CD4-positive, alpha-beta T cell treated with Interleukin-6 at 100 ng/mL for 8 hours (primary cell): ENCODE measurements at places on chromosomes 12 and 14.

DNA sequence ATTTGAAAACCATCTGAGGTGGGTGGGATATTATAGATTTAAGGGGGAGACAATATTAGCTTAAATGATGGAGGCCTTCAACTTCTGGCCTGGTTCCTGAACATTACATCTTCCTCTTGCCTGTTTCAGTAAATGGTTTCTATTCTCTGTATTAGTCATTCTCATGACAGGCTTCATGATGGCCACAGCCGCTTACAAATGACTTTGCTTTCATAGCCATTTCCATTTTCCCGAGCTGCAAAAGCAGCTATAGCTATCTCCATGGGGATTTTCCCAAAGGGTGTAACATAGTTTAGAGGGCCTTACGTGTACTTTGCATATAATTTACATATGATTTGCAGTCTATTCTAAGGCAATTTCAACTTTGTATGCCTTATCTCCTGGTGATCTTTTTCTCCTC lies 121.8 kb downstream of the NRXN3 start:
- DNase-seq: no peak

DNA sequence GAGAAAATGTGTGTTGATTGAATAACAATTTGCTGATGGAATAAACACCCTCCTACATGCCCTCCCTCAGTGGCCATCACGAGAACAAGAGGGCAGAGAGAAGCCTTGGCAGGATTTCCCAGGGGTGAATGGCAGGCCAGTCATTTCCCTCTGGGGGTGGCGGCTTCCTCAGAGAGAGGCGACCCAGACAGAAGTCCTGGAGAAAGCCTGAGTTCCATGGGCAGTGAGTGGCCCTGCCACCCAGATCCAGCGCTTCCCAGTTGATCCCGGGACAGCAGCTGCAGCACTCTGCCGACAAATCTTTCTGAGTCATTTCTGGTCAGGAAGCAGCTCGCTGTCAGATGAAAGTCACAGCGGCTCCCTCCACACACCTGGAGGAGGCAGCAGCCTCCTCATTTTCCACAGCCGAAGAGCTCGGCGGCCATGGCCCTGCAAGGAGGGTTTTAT lies 123.0 kb downstream of the SCARB1 start:
- DNase-seq: no peak

GRCh38 chr14:104749111-104749649 lies 3.8 kb upstream of the SIVA1 start:
- DNase-seq: no peak

- no peak for DNase-seq
Observed at GRCh38 chr12:50258167-50258551, 25.2 kb downstream of the LIMA1 start.

GRCh38 chr12:123038966-123039365 lies 58.5 kb downstream of the ARL6IP4 start:
- DNase-seq: no peak

GRCh38 chr14:41549282-41549681 lies 57.4 kb upstream of the LRFN5 start:
- DNase-seq: no peak

GRCh38 chr14:63890553-63890952 lies 37.7 kb downstream of the SYNE2 start:
- no peak for DNase-seq

GRCh38 chr12:32292151-32292550 lies 107.2 kb upstream of the FGD4 start:
- DNase-seq: no peak

DNA sequence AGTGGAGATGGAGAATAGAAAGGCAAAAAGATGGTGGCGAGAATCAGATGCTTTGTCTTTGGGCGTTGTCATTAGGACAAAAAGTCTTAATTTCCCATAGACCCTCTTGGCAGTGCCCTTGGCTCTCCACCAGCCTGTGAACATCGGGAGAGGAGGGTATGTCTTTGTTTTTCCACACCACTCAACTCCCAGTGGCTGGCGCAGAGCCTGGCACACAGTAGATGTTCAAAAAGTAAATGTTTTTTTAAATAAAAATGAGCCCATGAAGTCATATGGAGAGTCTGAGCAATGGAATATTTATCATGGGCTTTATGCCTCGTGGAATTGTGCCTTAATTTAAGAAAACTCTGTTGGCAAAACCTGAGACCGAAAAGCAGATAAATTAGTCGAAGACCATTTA lies 90.4 kb downstream of the SRGAP1 start:
- DNase-seq: no peak

DNA sequence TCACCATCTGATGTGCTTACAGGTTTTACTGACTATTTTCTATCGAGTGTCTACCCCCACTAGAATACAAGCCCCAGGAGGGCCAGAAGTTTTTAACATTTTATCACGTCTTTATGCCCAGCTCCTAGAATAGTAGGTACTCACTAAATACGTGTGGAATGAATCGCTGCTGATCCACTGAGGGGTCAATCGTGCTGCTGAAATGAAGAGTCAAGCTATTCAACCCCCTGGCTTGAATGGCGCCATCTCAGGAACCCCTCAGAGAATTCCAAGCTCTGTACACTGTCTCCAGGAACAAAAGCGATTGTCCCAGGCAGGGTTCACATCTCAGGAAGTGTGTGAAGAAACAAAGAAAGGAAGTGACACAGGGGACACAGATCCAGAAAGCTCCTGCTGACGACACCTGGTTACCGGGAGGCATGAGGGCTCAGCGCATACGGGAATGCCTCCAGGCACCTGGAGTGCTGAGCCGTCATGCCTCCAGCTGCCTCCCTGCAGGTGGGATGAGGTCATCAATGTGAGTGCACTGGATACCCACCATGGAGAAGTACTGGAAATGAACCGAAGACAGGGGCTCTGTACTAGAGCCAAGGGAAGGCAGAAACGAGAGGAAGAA lies 45.6 kb downstream of the PITPNM2 start:
- no peak for DNase-seq

- DNase-seq: peak; percentile 55
Observed at GRCh38 chr14:22039938-22040780, 366.5 kb upstream of the OR4E1 start.

DNA sequence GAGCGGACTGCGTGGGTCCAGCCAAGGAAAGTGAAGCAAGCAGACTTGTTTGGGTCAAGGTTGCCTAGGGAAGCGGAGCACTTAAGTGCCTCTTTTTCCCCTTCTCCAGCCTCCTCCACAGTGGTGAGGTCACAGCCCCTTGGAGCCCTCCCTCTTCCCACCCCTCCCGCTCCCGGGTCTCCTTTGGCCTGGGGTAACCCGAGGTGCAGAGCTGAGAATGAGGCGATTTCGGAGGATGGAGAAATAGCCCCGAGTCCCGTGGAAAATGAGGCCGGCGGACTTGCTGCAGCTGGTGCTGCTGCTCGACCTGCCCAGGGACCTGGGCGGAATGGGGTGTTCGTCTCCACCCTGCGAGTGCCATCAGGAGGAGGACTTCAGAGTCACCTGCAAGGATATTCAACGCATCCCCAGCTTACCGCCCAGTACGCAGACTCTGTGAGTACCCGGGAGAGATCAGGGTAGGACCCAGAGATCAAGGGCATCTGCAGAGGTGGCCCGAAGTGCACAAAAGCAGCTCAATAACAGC lies at the start of gene TSHR:
Gene TSHR (plus strand): TSS at position 206 of the 526 bp plus-strand sequence. CDS start 60 bp downstream, at position 266.
- peak; percentile 4 for DNase-seq

GRCh38 chr14:58718226-58719205 lies 80.8 kb downstream of the DACT1 start:
- DNase-seq: no peak

- no peak for DNase-seq
Observed at GRCh38 chr12:124704619-124705018, 137.2 kb upstream of the NCOR2 start.

- peak; percentile 67 for DNase-seq
Observed at GRCh38 chr12:49055978-49056754, 4.4 kb downstream of the KMT2D start.

DNA sequence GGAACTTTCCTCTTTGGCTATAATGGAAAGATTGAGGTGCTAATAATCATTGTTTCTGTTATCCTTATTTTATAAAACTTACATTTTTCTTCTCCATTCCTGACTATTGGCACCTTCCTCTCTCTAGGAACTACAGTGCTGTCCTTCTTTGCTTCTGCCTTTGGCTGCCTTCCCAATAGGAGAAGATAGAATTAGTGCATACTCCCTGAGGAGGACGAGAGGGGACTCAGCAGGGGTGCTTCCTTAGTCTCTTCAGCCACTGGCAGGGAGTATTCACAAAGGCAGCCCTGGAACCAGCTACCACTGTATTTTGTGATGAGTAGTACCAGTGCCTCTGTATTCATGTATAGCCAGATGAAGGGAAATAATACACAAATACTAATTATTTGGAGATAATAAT lies 208.5 kb downstream of the FOXG1 start:
- no peak for DNase-seq

DNA sequence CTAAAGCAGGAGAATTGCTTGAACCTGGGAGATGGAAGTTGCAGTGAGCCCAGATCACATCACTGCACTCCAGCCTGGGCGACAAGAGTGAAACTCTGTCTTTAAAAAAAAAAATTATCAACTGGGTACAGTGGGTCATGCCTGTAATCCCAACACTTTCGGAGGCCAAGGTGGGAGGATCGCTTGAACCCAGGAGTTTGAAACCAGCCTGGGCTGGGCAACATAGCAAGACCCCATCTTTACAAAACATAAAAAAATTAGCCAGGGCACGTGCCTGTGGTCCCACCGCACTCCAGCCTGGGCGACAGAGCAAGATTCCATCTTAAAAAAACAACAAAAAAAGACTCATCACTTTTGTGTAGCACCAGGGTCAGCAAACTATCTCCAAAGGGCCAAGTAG lies 7.1 kb upstream of the NANOG start:
- no peak for DNase-seq

DNA sequence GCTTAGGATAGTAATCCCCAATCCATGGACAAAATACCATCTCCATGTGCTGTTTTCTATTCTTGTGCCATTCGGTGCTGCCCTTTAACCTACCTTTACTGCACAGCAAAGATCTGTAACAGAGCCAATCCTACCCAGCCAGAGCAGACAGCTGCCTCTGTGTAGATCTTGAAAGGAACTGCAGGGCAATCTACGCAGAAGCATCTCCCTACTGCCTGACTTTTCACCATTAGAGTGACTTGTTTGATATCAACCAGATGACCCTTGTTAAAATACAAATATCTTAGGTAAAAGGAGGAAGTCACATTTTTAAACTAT lies 33.9 kb upstream of the PPM1A start:
- no peak for DNase-seq

DNA sequence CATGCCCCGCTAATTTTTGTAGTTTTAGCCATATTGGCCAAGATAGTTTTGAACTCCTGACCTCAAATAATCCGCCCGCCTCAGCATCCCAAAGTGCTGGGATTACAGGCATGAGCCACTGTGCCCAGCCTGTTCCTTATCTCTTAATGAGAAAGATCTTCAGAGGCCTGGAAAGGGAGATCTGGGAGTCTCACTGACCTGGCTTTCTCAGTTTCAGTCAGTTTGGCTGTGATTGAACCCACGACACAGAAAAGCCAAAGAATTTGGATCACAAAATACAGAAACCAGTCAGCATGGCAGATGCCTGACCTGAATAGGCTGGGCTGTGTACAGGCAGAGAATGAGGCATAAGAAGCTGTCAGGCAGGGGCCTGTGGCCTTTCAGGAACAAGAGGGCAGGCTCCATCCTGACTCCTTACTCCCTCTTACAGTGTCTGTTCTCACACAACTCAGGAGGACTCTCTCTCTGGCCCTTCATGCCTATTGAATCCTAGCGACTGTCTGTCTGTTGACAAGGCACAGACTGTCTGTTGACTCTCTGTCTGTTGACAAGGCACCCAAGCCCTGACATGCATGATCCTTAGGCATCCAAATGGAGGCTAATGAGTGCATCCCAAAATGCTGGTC lies 366.5 kb upstream of the CCDC196 start:
- no peak for DNase-seq

DNA sequence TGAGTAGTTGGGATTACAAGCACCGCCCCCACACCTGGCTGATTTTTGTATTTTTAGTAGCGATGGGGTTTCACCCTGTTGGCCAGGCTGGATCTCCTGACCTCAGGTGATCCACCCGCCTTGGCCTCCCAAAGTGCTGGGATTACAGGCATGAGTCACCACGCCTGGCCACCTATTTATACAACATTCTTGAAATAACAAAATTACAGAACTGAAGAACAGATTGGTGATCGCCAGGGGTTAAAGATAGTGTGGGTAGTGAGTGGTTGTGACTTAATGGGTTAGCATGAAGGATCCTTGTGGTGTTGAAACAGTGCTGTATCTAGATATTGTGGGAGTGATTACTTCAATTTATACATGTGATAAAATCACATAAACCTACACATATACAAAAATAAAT lies 7.4 kb downstream of the GLIPR1L1 start:
- DNase-seq: no peak

DNA sequence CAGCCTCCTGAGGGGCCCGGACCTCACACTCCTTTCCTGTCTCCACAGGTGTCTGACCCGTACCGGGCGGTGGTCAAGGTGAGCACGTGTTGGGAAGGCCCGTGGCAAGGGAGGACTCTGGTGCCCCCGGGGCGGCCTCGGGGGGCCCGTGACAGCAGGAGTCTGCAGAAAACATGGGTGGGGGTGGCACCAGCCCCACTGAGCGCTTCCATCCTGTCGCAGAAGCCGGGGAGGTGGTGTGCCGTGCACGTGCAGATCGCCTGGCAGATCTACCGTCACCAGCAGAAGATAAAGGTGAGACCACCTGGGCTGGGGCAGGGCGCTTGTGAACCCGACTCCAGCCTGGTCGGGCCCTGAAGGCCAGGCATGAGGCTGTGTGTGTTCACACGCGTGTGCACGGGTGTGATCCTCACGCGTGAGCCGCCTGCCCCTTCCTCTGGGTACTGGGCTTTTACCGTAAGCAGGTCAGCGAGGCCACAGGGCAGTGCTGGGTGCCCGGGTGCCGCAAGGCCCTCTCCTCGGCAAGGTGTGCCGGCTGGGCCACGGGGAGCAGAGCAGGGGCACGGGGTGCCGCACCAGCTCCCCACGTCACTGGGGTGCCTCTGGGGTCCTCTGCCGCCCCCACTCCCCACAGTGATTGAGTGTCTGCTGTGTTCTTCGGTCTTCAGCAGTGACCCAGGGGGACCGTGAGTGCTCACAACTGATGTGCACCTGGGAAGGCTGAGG lies 35.9 kb downstream of the LRCOL1 start:
- no peak for DNase-seq

DNA sequence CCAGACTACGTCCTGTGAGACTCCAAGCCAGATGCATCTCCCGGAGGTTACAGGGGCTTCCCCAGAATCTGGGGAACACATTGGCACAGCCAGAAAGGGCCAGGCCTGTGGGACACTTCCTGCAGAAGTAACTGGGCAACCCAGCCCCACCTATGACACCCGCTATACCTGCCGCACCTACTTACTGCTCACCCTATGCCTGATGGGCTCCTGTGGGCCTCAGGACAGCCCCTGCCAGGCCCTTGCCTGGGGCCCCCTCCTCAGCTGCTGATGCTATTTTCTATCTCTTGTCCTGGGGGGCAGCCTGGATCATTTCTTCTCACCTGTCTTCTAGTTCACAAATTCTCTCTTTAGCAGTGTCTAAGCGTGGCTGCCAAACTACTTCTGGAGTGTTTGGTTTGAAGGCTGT lies 28.7 kb downstream of the JAG2 start:
- no peak for DNase-seq

GRCh38 chr12:15525441-15525840 lies 203.1 kb downstream of the PTPRO start:
- DNase-seq: no peak
